ENCODE measurements at places on chromosomes 6 and 20. TPM values are rescaled to one million over a fixed set of nuclear protein-coding genes. Genes with fewer than 3 reads are reported as not detected.

The PNPLA1 gene
- total RNA-seq: not detected

The LBP gene
- total RNA-seq: not detected

The RGS17 gene
- total RNA-seq: not detected

The ULBP1 gene
- 2.6 TPM for total RNA-seq
